NCI-H510A (cell line): ENCODE measurements at places on chromosomes 4 and X.

DNA sequence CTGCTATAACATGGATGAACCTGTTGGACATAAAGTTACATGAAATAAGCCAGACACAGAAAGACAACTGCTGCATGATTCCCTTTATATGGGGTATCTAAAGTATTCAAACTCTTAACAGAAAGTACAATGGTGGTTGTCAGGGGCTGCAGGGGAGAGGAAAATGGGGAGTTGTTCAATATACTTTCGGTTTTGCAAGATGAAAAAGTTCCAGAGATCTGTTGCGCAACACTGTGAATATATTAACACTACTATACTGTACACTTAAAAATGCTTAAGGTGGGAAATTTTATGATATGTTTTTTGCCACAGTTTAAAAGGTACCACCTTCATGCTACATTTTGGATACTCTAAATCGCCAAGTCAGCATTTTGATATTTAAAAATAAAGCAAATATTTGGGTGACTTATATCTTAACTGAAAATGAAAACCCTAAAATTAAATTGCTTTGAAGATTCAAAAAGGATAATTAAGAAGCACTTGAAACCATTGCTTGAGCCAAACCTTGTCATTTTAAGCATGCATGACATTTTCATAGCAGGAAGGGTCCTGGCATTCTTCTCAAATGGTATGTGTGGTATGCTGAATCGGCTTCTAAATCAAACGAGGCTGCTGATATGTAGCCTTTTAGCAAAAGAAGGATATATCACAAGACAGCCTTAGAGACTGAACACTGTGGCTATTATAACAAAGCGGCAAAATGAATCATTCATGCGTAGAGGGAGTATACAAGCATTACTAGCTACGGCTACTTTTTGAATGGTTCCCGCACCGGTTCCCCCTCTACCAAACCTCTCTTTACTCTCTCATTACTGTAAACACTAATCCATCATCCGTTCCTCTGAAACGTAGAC lies 607.1 kb upstream of the DIPK2B start:
- DNase-seq = no peak

DNA sequence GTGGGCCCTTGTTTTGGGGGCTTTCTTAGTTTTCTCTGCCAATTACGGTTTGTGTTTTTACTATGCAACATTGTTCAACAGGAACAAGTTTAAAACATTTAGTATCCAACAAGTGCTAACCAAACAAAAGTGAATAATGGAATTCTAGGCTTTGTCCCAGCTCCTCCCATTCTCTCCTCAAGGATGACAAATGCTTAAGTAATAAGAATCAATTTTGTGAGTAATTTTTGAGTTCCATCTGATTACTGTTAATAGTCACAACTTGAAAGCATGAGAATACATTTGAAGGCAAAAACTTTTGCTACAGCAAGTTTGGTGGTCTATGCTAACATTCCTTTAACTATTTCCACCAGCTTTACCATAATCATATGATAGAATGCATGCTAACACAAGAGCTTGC lies 78.1 kb upstream of the HPGD start:
- no peak for DNase-seq

DNA sequence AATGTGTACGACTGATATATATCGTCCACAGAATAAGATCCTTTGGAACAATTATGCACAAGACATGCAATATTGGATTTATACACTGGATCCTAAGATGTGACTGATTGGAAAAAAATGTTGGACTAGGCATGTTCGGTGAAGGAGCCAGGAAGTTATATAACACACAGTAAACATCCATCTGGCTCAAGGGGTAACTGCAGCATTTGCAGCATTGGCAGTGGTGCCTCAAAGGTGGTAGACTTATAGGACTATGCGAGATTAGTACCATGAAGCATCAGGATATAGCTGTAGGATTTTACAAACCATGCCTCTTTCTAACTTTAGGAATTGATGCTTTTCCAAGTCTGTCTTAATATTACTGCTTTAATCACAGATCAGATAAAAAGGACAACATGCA lies 34.3 kb downstream of the MSX1 start:
- DNase-seq = no peak

DNA sequence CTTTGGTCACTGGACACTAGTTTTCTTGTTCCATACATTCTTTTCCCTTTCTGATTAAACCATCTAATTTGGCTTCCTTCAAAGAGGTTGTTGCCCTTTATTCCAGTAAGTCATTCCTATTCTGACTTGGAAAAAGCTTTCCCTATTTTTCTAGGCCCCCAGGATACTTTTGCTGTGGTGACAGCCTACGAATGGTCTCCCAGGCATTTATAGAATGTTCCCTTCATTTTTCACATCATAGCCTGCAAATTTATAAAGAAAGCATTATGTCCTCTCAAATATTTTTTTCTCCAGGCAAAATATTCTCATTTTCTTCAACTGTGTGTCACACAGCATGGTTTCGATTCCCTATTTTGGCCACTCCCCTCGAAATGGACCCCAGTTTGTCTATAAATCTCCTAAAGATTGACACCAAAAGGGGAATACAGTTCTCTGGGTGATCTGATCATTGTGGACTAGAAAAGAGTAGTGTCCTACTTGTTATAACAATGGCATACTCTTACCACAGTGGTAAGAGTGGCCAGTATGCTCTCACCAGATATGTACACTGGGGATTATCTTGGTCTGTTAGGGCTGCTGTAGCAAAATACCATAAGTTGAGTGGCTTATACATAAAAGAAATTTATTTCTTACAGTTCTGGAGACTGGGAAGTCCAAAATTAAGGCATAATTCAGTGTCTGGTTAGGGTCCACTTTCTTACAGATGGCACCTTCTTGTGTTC lies 41.5 kb upstream of the BMP2K start:
- no peak for DNase-seq

GRCh38 chr4:139242511-139243051 lies 37.4 kb downstream of the MGARP start:
- DNase-seq = no peak
